Small intestine (tissue), 16 donors: ENCODE measurements at places on chromosomes 16 and 17. TPM values are rescaled to one million over a fixed set of nuclear protein-coding genes. Genes with fewer than 3 reads are reported as not detected.
A peak's percentile ranks its signal among the peaks of the same experiment; 100 is the strongest.

DNA sequence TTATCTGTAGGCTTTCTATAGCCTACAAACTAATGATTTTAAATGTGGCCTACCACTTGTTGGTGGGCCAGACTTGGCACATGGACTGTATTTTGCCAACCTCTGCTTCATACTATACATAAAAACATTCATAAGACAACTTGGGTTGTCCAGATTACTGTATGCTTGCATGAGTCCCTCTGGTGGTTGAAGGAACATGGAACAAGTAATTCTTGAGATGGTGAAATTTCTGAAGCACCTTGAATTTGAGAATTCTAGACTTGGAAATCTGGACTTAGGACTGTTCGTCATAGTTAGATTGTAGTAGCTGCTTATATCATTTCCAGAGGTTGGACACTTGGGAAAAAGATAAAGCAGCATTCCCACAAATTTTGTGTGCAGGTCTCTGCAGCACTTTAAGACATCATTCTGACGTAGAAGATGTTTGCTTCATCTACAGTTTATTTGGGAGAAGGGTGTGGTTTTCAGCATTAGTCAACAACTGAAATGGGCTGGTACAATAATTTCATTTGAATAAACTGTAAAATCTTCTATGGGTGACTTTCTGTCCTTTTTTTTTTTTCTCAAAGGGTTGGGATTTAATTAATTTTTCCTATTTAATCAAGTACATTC lies 31.2 kb downstream of the NFATC3 start:
- H3K27me3 ChIP-seq, result no peaks in the 10 kb centered on the region
- H3K4me3 ChIP-seq, result no peak overlapping the region
- no peaks in the 10 kb centered on the region for H3K36me3 ChIP-seq
- H3K27ac ChIP-seq, result peak overlapping the region; percentile 22
- peaks cover 5% of the 10 kb centered on the region for H3K4me1 ChIP-seq

DNA sequence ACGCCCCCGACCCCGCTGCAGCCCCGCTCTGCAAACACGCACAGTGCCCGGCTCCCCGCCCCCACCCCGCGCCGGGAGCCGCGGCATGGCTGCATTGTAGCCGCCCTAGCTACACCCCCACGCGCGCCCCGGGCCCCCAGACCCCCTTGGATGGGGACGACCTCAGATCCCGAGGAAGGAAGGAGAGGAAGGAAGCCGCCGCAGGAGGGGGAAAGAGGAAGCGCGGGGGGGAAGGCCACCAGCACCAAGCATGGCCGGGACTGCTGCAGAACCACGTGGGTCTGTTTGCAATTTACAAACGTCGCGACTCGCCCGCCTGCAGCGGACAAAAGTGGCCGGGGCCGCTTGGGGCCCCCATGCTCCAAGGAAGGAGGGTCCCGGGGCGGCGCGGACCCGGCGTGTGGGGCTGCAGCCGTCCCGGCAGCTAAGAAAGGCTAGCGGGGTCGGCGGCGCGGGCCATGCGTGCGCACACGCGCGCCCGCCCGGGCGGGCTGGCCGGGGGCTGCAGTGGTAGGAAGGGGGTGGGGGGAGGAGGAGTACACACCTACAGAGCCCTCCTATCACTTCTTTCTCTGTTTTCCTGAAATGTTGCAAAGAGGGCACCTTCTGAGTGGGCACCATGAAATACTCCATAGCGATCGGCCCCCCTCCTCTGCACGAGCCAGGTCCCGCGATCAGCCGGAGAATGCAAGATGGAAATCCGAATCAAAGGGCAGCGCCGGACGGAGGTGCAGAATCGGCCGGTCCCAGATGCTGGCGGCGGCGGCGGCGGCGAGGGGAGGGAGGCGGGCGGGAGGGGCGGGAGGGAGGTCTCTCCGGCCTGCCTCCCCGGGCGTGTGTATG lies 488 bp downstream of the TFAP4 start:
- H3K36me3 ChIP-seq, result no peaks in the 10 kb centered on the region
- H3K4me3 ChIP-seq, result peak overlapping the region; percentile 97
- DNase-seq, result peak; percentile 39

- H3K4me1 ChIP-seq, result no peaks in the 10 kb centered on the region
- H3K27ac ChIP-seq, result no peak overlapping the region
- peak; percentile 77 for DNase-seq
- H3K4me3 ChIP-seq, result no peak overlapping the region
Measured at GRCh38 chr16:10971560-10971961, 27.2 kb downstream of the CLEC16A start.

DNA sequence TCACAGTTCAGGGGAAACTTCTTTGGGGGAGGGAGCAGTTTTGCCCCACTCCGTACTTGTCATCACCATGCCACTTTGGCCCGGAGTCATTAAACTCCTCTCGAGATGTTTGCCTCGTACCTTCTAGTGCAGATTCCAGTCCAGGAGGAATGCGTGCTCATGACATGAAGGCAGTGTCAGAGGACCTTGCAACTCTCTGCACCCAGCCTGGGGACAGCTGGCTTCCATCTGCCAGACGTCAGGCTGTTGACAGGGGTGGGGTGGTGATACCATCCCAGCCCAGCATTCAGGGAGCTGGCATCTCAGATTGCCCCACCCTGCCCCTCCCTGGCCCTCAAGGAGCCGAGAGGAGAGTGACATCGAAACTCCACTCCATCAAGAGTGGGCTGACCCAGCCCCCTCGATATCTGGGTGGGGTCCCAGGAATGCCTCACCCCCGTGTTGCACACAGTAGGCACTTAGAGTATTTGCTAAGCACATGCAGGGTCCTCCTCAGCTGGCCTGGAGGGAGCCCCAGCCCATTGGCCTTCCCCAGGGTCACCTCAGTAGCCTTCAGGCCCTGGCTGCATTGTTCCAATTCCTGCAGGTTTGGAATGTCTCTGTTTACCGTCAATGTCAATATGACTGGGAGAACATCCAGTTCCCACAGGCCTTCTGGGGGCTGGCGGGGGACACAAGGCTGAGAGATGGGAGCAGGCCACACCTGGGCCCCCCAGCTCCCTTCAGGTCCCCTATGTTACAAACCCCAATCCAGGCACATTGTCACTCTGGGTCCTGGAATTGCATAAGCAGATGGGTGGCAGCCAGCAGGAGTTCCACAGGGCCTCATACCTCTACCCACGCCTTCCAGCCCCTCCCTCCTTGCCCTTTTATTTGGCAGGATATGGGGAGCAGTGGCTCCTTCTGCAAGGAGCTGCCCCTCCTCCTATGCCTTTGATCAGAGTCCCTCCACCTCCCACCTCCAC lies 21.3 kb upstream of the EMP2 start:
- no peak overlapping the region for H3K27ac ChIP-seq
- H3K4me3 ChIP-seq, result no peak overlapping the region
- no peaks in the 10 kb centered on the region for H3K36me3 ChIP-seq
- no peaks in the 10 kb centered on the region for H3K4me1 ChIP-seq
- H3K27me3 ChIP-seq, result no peaks in the 10 kb centered on the region

DNA sequence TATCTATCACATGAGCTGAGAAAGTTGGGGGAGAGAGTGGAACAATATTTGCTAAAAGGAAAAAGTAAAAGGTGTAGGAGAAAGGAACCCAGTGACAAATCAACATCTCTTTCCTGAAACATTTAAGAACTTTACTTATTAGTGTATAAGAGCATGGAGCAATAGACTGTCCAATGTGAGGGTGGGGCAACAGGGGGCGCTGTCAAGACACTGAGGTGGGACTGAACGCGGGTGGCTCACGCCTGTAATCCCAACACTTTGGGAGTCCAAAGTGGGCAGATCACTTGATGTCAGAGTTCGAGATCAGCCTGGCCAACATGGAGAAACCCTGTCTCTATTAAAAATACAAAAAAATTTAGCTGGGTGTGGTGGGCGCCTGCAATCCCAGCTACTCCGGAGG lies 21.2 kb downstream of the PCTP start:
- no peak for DNase-seq
- H3K36me3 ChIP-seq, result peaks cover 4% of the 10 kb centered on the region
- no peak overlapping the region for H3K4me3 ChIP-seq
- no peaks in the 10 kb centered on the region for H3K27me3 ChIP-seq

DNA sequence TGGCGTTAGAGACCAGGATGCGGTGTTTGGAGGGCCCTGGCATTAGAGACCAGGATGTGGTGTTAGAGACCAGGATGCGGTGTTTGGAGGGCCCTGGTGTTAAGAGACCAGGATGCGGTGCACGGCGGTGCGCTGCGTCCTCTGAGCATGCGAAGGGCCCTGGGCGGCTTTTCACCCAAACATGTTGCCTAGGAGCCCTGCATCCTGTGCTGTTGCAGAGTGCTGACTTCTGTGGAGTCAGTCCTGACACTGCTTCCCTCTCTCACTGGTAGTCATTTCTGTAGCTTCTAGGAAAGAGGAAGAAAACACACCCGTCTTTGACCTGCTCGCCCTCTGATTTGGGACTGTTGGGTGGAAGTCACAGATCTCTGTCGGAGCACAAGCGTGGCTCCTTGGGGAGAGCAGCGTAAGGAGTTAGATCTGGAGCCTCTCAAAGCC lies 141.2 kb downstream of the LAT start:
- no peaks in the 10 kb centered on the region for H3K4me1 ChIP-seq
- no peaks in the 10 kb centered on the region for H3K27me3 ChIP-seq
- no peak for DNase-seq

Gene GPR139
- not detected for polyA plus RNA-seq

Gene NTN3
- 0.04 TPM for polyA plus RNA-seq

Gene KRTAP1-1
- not detected for polyA plus RNA-seq

Gene PRRT2
- 6.3 TPM for polyA plus RNA-seq

Gene MT4
- not detected for polyA plus RNA-seq
